Left renal cortex interstitium (tissue), 4 donors: ENCODE measurements at places on chromosomes 12 and 14. TPM values are rescaled to one million over a fixed set of nuclear protein-coding genes. Genes with fewer than 3 reads are reported as not detected.

- DNase-seq, result peak; percentile 98
These were observed at the start of gene ACTR6 for GRCh38 chr12:100200463-100201181. TSS of gene ACTR6 (plus strand) at chr12:100200815. CDS start at chr12:100200852, 37 bp downstream.

GRCh38 chr12:124749725-124750124 is 113.9 kb downstream of the SCARB1 start:
- DNase-seq, result no peak

DNA sequence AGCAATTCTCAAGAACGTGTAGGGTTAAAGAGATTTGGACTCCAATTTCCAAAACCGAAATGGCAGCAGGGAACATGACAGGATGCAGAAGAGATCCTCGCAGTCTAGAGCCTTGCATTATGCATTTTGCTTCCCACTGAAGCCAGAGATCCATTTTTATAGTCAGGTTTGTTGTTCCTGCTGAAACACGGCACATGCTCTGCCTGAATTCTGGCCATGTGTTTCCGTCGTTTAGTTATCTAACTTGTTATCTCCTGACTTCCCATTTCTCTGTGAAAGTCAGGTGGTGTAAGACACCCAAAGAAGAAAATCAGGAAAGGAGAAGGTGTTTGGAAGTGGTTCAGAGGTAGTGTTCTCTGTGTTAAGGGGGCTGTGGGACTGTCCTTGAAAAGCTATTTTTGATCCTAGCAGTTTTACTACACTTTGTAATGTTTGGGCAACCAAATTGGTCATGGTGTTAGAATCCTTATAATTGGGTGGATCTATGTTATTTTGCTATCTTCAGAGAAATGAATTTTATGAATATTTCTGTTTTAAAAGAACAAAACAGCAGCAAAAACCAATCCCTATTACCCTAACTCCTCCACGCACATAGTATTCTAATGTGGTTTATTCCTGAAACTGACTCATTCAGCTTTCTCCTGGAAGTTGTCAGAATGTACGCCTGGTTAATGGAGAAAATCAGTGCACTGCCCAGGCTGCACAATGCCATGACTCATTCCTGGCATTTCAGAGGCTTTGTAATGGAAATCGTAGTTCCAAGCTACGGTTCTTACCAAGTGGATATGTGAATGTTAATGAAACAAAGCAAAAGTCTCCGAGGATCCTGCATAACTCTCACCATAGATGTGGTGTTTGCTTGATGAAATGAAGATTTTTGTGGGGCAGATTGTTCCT is 110.1 kb downstream of the SAMD4A start:
- DNase-seq, result no peak

GRCh38 chr12:55681142-55682077 is 26.3 kb downstream of the ITGA7 start:
- DNase-seq, result peak; percentile 41

GRCh38 chr12:131511391-131511802 is 199.5 kb upstream of the SFSWAP start:
- no peak for DNase-seq

- DNase-seq, result no peak
These were observed 314.3 kb upstream of the OR4E1 start for GRCh38 chr14:21987937-21988336.

DNA sequence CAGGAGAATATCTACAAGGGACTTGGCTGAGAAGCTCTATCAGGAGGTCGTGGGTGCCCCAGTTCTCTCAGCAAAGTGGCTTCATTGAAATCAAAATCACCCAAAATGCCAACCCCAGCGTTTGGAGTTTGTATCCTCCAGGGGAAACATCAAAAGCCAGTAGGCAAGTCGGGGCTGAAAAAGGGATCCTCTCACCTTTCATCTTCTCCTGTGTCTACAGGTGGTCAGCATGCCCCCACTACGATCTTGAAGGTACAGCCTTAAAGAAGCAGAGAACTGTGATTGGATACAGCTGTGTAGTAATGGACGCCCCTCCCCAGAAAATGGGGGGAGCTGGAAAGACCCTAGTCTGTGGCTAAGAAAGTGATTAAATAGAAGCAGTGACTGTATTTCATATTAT is 22.2 kb downstream of the HRK start:
- DNase-seq, result no peak

DNA sequence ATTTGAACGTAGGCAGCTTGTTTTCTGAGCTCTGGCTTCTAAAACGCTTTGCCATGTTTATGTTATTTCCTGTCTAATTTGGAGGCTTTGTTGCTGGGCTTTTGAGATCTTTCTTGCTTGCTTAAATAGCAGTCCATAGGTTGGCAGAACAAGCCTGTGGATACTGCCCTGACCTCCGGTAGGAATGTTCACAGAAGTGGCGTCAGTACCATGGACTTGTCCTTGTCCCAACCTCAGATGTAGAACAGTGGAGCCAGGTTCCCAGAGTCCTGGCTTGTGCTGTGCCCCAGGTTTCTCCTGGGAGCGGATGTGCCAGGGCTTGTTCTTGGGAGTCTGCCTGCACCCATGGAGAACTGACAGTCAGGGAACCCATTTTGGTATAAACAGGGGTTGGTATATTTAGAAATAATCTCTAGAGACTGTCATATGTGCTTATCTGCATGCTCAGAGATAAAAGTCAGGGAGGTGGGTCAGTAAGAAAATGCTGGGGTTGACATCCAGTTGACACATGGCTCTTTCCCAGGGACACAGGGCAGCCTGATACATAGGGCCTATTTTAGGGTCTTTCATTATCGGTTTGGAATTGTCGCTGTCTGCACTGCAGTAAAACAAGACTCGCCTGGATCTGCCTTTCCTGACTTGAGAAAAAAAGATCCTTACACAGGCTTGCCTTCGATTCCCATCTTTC is 22.9 kb downstream of the CACNA1C start:
- no peak for DNase-seq

JKAMP gene
- polyA plus RNA-seq, result 85.4 TPM

GPD1 gene
- polyA plus RNA-seq, result 66.6 TPM

SIX1 gene
- polyA plus RNA-seq, result 8.2 TPM
